ENCODE measurements at places on chromosomes 13 and 19.

DNA sequence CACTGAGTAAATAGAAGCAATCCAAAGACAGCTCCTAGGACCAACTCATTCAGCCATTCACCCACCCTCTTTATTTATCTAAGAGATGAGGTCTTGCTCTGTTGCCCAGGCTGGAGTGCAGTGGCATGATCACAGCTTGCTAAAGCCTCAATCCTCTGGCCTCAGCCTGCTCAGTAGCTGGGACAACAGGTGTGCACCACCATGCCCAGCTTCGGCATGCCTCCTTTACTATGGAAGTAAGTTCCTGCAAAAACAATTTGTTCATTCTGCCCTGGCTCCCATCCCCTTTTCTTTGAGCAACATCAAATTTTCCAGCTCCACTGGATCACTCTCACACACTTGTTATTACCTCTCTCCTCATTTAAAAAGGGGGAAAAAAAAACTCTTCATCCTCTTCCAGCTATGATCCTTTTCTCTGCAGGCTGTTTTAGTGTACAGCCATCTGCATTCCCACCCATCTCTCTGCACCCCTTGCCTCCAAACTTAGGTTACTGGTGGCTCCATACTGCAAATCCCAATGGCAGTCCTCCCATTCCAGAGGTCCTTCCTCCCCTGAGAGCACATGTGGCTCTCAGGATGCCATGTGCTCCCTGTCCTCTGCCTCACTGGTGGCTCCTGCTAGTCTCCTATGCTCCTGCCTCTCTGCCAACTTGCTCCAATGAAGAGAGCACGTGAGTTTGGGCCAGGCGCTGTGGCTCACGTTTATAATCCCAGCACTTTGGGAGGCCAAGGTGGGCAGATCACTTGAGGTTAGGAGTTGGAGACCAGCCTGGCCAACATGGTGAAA is 2.2 kb downstream of the ELOF1 start:
- no peak for DNase-seq

DNA sequence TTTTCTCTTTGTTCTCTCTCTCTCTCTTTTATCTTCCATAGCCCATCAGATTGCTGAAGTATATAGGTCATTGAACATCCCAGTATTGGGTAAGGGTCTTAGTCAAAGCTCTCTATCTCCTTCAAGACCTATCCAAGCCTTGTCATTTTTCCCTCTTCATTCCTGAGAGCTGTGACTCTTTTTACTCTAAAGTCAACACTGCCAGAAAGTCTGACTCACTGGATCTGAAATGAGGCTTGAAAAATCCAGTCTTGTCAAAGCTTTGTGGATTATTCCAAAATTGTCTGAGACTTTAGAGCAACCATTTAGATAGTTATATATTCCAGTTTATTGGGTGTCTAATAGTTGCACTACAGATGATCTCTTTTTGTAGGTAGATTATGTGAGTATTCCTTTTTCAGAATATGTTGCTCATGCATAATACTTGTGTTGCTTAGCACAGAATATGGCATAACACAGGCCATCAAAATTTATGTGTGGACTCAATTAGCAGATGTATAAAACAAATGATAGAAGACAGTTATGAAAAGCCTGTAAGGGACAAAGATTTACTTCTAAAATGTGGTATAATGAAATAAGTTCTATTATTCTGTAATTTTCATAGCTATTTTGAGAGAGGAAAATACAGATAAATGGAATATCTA is 389.3 kb upstream of the PCDH9 start:
- peak; percentile 11 for DNase-seq

GRCh38 chr19:9981406-9982260 is 28.7 kb downstream of the COL5A3 start:
- DNase-seq, result peak; percentile 46

DNA sequence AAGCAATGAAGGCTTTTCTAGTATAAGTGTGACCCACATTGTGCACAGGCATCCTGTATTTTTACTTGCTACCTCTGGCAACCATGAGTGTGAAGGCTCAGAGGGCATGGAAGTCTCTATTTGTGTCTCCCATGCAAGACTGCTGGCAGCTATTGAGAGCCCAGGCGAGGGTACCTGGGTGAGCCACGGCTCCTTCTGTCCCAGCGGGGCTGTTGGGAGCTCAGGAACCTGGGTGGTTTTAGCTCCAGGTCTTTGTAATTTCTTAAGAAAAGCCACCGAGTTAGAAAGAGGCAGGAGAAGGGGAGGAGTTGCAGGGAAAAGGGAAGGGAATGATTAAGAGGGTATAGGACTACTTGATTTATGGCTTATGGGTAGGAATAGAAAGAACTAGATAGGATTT is 190.4 kb upstream of the SOX1 start:
- no peak for DNase-seq

GRCh38 chr13:109131698-109132257 is 502.4 kb downstream of the MYO16 start:
- no peak for DNase-seq

GRCh38 chr13:41988244-41988643 is 27.3 kb upstream of the VWA8 start:
- no peak for DNase-seq

GRCh38 chr13:112179421-112179820 is 112.5 kb downstream of the SOX1 start:
- no peak for DNase-seq

DNA sequence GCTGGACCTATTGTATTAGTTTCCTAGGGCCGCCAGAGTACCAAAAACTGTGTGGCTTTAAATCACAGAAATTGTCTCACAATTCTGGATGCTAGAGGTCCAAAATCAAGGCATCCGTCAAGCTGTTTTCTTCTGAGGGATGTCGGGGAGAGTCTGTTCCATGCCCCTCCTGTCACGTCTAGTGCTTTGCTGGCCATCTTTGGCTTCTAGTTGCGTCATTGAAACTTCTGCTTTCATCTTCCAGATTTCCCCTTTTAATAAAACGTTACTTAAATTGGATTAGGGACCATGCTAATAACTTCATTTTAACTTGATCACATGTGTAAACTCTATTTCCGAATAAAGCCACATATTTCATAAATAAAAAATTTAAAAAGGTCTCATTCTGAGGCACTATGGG is 47.5 kb downstream of the TRPM4 start:
- no peak for DNase-seq

All from hepatic stellate cell (primary cell).